CD4-positive, alpha-beta T cell treated with Interleukin-4 for 4 hours (primary cell): ENCODE measurements at places on chromosomes 5 and 9.

GRCh38 chr9:121233906-121234831 lies 32.5 kb upstream of the RAB14 start:
- DNase-seq, result no peak

DNA sequence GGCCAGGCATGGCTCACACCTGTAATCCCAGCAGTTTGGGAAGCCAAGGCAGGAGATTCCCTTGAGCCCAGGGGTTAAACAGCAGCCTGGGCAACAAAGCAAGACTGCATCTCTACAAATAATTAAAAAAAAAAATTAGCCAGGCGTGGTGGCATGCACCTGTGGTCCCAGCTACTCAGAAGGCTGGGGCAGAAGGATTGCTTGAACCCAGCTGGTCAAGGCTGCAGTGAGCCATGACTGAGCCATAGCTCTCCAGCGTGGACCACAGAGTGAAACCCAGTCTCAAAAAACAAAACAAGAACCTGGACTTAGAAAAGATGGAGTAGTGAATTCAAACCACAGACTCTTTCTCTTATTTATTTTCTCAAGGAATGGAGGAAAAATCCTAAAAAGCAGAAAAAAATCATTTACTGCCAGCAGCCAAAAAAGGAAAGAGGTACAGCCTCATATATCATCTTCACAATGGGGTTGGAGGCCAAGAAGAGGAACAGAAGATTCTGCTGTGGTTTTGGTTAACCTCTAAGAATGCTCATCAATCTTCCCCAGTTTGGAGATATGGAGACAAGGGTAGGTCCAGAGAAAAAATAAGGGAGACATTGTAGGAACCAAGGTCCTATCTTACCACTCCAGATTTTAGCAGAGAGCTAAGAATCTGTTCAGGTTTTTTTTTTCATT lies 40.0 kb upstream of the MYO10 start:
- DNase-seq, result no peak

GRCh38 chr9:107390778-107391177 lies 98.8 kb downstream of the KLF4 start:
- DNase-seq, result no peak

GRCh38 chr5:147601652-147602051 lies 91.8 kb upstream of the DPYSL3 start:
- no peak for DNase-seq

DNA sequence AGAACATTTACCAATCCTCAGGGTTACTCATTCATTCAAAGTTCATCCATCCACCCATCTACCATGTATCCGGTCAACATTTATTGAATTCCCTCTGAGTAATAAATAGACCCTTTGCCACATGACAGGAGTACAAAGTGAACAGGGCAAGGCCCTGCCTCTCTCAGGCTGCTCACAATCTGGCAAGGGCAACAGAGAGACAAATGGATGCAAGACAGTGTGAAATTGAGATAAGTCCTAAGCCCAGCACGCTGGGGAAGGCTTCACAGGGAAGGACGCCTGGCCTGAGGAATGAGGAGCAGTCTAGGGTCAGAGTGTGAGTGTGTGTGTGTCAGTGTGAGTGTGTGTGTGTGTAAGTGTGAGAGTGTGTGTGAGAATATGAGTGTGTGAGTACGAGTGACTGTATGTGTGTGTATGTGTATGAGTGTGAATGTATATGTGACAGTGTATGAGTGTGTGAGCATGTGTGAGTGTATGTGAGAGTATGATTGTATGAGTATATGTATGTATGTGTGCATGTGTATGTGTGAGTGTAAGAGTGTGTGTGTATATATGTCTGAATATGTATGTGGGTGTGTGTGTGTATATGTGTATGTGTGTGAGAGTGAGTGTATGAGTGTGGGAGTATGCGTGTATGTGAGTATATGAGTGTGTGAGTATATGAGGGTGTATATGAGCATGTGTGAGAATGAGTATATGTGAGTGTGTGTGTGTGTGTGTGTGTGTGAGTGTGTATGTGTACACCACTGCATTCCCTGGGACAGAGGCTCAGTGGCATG lies 145.6 kb downstream of the FSTL4 start:
- no peak for DNase-seq

DNA sequence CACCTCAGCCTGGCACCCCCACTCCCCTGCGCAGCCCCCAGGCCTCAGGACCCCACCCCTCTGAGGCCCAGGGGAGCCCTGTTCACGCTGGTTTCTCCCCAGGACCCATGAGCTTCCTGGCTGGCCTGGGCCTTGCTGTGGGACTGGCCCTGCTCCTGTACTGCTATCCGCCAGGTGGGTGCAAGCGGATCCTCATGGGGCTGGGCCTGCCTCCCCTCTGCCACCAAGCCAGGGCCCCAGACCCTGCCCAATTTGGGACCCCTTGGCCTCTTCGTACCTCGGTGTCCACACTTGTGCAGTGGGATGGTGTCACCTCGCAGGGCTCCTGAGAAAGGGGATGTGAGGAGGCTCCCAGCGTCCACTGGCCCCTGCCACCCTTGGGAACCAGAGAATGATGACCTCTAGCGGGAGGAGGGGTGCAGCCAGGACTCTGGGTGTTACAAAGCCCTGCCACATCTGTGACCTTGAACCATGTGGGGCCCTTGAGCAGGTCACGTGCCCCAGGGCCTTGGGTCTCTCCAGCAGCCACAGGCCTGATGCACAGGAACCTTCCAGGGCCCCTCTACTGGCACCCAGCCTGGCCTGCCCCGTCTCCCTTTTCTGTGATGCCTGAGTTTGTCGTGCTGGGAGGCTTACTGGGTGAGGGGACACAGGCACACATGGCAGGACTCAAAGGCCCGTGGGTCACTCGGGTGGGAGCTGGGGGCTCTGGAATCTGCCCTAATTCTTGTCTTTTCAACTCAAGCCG lies 16.3 kb downstream of the CARD19 start:
- DNase-seq, result no peak

DNA sequence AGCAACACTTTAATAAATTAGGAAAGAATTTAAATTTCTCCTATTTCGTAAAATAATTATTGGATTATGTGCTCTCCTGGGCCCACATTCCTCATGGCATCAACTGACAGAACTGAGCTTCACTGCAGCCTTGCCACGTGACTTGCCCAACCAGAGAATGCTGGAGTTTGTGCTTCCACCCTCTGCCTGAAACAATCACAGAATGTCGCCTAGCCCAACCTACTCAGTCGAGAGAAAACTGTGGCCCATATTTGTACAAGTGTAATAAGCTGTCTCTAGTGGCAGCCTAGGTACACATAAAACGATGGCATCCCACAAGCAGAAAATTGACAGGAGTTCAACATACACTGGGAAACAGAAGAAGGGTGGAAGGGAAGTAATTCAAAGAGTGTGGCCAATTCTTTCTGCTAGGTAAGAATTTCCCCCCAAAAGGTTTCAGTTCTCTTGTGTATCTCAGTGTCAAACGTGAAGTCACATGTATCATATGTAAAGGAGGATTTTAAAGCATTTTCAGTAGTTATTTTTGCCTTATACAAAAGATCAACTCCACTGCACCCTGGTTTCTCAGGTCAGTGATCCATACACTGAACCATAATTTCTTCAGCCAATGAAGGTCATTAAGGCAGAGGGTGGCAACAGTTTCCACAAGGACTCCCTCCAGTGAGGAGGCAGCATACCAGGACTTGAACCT lies 41.7 kb downstream of the ZNF608 start:
- DNase-seq, result no peak

DNA sequence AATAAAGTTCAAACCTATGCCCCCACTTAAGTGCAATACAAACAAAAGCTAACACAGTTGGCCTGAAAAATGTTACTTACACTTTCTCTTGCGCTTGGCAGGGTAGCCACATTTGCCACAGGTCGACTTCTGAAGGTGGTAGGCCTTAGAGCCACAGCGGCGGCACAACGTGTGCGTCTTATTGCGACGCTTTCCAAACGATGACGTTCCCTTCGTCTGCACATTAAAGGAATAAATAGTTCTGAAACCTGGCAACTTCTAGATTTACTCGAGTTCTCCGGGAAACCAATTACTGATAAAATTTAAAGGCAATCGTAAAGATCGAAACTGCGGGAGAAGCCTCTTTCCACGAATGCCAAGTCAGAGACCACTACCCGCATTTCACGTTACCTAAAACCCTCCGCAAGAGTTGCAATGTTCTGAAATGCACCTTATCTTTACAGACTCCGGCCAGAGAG lies 602 bp downstream of the RPL37 start:
- peak; percentile 56 for DNase-seq

- no peak for DNase-seq
Measured at GRCh38 chr5:149932445-149933350, 11.9 kb downstream of the PDE6A start.

DNA sequence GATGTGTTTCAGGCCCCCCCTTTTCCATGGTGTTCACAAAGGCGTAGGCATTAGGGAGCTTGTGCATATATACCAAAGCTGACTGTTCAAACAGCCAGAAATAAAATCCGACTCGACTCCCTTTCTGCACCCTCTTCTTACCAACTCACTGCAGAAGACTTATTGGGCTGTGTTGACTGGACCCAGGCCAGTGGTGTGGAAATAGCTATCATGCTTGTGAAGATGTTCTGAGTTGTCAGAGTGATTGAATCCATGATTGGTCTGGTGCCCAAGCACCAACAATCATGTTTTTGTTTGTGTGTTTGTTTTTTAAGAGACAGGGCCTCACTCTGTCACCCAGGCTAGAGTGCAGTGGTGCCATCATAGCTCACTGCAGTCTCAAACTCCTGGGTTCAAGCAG lies 21.6 kb downstream of the TJP2 start:
- DNase-seq, result no peak

DNA sequence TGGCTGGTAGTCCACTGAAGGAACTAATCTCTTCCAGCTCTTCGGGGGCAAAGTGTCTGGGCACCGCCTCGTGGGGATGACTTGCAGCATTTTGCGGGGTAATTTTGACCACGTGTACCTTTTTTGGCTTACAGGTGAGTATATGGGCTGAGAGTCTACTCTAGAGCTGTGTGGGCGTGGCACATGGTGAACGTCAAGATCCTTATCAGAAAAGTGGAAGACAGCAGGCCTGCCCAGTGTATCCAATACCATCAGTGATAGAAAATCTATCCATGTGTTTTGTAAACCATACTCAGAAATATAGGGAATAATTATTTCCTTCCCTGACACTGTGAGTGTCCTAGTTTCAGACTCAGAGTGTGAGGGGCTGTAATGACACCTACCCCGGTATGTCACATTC lies 148.5 kb downstream of the SLIT3 start:
- DNase-seq, result no peak

- DNase-seq, result no peak
Measured at GRCh38 chr5:170509348-170509660, 5.5 kb downstream of the KCNIP1 start.

GRCh38 chr5:38621840-38622437 lies 65.5 kb upstream of the LIFR start:
- DNase-seq, result no peak

GRCh38 chr9:111036946-111037345 lies 1.3 kb downstream of the LPAR1 start:
- DNase-seq, result no peak

- no peak for DNase-seq
Measured at GRCh38 chr9:72576087-72576486, 54.7 kb downstream of the TMC1 start.

- DNase-seq, result no peak
Measured at GRCh38 chr9:88628811-88629210, 93.8 kb downstream of the NXNL2 start.

DNA sequence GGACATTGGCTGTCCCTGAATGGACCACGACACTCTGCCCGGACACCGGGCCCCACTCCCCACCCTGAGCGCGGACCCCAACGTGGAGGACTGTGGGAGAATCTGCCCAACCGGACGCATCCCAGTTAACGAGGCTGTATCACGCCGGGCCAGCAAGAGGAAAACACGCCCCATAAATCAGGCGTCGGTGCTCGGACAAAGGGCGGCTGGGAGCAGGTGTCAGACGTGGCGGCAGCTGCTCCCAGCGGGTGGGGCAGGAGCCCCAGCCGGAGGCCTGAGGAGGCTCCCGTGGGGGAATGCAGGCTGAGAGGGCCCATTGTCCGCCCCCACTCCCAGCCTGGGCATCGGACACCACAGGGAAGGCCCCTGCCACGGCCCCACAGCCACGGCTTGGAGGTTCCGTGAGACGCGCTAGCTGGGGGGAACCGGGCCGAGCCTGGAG lies 19.2 kb downstream of the NOTCH1 start:
- no peak for DNase-seq

- DNase-seq, result no peak
Measured at GRCh38 chr9:113941056-113941455, 64.9 kb downstream of the ZNF618 start.

DNA sequence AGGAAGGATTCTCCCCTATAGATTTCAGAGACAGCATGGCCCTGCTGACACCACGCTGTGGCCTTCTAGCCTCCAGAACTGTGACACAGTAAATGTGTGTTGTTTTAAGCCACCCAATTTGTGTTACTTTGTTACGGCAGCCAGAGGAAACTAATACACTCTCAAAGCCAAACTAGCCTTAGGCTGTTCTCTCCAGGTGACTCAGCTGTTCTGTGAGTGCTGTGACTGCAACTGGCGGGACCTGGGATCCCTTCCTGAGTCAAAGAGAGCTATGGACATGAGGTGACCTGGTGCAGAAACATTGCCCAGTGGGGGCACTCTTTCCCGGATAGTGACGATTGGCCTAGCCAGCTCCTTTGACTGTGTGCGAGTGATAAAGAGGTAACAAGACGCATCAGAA lies 14.0 kb upstream of the MLANA start:
- DNase-seq, result no peak

- DNase-seq, result no peak
Measured at GRCh38 chr9:119544492-119544891, 175.3 kb upstream of the BRINP1 start.

- DNase-seq, result no peak
Measured at GRCh38 chr5:106415541-106415940, 1255.2 kb downstream of the EFNA5 start.

GRCh38 chr5:112511920-112512319 lies 92.8 kb upstream of the EPB41L4A start:
- no peak for DNase-seq

- no peak for DNase-seq
Measured at GRCh38 chr5:169164481-169164925, 136.4 kb downstream of the SLIT3 start.

- DNase-seq, result no peak
Measured at GRCh38 chr5:164361986-164362385, 856.6 kb downstream of the MAT2B start.

- peak; percentile 52 for DNase-seq
Measured at GRCh38 chr5:66307647-66308241, 163.6 kb downstream of the SREK1 start.
